Occipital lobe (tissue), 3 donors: ENCODE measurements at places on chromosomes 1 and 21. TPM values are rescaled to one million over a fixed set of nuclear protein-coding genes. Genes with fewer than 3 reads are reported as not detected.

The FCRL4 gene
- not detected for total RNA-seq

The OR14K1 gene
- total RNA-seq: not detected

The SDC3 gene
- total RNA-seq: 66.1 TPM

The OVAAL gene
- not detected for total RNA-seq

The PLEKHN1 gene
- not detected for total RNA-seq

The CAPN2 gene
- total RNA-seq: 41.5 TPM
